ENCODE measurements at places on chromosomes 13 and 19. TPM values are rescaled to one million over a fixed set of nuclear protein-coding genes. Genes with fewer than 3 reads are reported as not detected.
A peak's percentile ranks its signal among the peaks of the same experiment; 100 is the strongest.

GRCh38 chr13:94822356-94822755 lies 110.0 kb upstream of the SOX21 start:
- DNase-seq: no peak

GRCh38 chr19:46107371-46107770 lies 17.1 kb downstream of the IGFL3 start:
- no peak for DNase-seq

GRCh38 chr13:62360609-62361008 lies 945.0 kb upstream of the PCDH20 start:
- DNase-seq: no peak

GRCh38 chr19:12140545-12141404 lies 625 bp upstream of the ZNF20 start:
- DNase-seq: peak; percentile 77

DNA sequence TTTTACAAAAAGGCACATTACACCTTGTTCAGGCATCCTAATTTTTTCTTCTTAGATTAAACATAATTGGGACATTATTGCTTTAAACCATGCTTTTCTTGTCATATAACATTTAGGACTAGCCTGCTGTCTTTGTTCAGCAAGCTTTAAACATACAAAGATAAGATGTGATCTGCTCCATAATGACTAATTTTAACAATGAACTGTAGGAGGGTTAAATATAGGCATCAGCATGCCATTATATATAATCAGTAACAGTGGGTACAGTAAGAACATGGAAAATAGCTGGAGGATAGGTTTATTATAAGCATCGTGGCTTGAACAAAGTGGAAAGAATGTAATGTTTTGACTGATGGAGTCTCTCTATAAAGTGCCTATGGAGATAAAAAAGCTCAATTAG lies 661.7 kb downstream of the SLITRK6 start:
- no peak for DNase-seq

- no peak for DNase-seq
Measured at GRCh38 chr19:45477713-45478453, 10.1 kb downstream of the FOSB start.

Gene LGI4
- total RNA-seq: 9.0 TPM

Gene ZNF749
- 37.9 TPM for total RNA-seq

Gene ZNF480
- 11.4 TPM for total RNA-seq

DNA sequence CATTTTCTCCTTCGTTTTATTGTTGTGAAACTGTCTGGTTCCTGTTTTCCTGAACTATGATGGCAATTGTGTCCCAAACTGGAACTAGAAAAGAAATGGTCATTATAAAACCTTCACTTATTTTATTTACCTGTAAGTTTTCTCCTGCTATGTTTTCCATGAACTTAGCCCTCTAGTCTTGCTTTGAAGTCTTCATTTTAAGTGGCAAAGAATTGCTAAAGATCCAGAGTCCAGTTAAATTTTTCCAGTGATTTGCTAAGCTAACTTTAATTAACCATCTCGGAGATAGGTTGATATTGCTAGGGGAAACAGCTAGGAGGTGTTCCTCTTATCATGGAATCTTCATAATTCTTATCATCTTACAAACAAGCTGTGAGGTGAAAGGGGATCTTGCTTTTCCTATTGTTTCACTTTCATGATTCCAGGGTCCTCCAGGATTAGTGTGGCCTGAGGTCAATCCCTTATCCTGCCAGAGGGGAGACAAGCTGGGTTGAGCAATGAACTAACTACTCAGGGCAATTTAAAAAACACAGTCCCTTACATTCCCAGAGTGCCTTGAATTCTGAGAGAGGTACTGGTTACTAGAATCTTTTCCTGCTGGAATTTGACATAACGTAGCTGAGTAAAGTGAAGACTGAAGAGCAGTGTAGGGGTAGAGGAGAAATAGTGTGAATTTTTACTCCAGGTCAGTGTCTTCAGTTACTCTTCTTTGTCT lies 112.5 kb downstream of the ESD start:
- no peak for DNase-seq
